ENCODE measurements at places on chromosomes 7 and 10.

- DNase-seq, result no peak
Measured at GRCh38 chr10:127148066-127148932, 48.1 kb downstream of the INSYN2A start.

DNA sequence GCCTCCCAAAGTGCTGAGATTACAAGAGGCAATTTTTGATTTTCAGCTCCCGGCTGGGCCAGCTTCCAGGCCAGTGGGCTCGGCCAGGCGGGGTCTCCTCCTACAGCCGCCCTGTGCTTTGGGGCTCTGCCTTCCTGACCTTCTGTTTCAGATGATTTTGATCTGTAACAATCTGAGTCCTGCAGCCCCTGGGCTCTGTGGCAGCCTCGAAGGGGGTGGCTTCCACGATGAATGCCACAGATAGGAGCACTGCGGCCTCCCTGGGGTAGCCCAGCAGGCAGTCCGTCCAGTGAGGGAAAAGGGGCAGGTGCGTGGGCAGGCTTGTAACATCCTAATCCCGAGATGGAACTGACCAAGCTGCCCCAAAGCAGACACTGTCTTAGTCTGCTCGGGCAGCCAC is 177.5 kb downstream of the DNAJB6 start:
- no peak for DNase-seq

DNA sequence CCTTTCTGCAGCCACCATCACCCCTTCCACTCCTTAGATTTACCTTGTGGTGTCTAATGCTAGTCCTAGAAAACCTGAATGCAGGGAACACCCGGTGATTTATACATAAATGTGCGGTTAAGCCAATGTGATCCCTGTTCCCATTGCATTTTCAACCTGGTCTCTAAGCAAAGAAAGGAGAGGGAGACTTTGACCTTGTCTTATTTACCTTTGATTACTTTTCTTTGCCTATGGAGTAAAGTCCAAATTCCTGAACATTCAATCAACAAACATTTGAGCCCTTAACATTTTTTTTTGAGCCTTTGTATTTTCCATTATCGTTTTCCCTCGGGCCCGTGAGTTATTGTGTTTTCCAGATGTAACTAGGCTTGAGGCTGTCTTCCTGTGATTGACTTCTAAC is 233.9 kb downstream of the ZNF248 start:
- no peak for DNase-seq

DNA sequence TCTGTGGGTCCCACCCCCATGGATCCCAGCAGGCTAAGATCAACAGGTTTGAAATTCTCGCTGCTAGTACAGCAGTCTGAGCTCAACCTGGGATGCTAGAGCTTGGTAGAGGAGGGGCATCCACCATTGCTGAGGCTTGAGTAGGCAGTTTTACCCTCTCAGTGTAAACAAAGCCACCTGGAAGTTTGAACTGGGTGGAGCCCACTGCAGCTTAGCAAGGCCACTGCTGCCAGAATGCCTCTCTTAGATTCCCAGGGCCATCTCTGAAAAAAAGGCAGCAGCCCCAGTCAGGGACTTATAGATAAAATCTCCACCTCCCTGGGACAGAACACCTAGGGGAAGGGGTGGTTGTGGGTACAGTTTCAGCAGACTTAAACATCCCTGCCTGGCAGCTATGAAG is 190.0 kb upstream of the CACNA2D1 start:
- no peak for DNase-seq

GRCh38 chr10:52768001-52768532 is 4.5 kb downstream of the MBL2 start:
- no peak for DNase-seq

- DNase-seq, result no peak
Measured at GRCh38 chr7:113410796-113411195, 292.4 kb upstream of the SMIM30 start.

GRCh38 chr7:131124867-131125266 is 202.8 kb upstream of the MKLN1 start:
- no peak for DNase-seq

DNA sequence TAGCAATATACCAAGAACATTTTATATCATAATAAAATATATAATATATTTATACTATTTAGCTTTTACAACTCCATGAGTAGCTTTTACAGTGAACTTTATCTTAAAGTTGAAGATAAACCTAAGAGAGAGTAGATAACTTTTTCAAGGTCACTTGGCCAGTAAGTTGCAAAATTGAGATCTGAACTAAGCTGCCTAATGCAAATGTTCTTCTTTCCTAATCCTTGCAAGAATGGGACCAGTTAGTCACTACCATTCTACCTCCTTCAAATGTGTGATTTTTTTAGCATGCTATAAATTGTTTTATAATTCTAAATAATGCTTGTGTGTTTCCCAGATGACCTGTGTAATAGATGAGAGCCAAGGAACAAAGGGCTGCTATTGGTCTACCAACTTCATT is 47.8 kb downstream of the CH25H start:
- DNase-seq, result no peak

DNA sequence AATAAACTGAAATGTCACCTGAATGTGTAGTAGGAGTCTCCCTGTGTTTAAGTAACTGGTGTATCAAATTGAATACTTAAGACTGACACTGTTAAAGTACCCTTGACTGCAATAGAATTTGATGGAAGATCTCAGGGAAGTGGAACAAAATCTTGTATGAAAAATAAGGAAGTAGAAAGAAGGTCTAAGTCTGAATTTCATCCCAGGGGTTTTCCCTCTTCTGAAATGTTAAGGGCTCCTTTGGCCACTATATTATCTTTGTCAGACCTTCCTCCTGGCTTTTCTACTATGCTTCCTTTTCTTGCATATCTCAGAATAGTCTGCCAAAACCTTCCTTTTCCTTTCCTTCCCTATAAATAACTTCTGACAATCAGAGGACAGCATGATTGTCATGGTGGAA is 59.6 kb downstream of the BLNK start:
- no peak for DNase-seq

GRCh38 chr10:86226781-86227201 is 139.8 kb downstream of the GRID1 start:
- no peak for DNase-seq

DNA sequence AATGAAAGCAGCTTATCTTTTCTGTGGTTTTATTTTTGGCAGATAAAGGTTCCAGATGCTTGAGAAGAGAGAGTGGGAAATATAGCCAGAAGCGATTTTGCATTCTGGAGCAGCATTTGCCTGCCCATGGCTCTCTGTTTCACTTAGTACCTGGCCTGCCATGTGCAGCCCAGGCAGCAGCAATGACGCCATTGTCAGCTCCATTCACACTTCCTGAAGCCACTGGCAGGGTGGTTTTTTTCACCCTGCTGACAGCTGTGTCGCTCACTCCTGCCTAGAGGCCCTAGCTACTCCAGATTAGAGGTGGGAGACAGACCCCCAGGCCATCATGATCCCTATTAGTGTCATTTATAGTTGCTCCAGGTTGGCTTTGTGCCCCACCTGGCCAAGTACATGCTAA is 30.1 kb upstream of the NEUROD6 start:
- DNase-seq, result no peak

DNA sequence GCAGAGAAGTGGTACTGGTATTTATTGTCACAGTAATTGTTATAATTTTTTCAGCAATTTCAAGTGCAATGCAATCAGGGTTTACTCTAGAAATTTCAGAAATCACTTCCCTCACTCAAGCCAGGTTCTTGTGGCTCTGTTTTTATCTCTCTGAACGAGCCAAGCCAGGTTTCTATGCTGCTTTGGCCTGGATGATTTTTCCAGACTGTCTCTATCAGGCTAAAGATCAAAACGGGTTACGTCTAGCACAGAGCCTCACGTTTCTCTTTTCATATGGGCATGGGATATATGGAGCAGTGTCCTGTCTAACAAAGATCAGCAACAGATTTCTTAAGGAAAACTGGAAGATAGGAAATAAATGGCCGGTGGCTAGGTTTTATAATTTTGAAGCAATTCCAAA is 1105.3 kb downstream of the NRG3 start:
- no peak for DNase-seq

DNA sequence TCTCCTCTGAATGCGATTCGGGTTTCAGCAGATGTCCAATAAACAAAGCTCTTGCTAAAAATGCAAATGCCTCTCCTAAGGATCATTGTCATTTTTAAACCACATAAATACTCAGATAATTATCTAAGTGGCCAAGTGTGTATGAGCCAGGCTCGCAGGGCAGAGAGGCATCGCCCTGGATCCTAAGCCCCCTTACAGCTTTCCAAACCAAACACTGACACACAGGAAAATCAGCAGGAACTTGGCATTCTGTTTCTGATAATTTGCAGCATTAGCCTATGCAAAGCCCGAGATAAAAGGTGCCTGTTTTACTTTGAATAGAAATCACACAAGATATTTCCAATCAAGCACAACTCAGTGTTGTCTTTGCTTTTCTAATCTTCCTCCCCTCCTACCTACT is 134.4 kb downstream of the ABCA13 start:
- DNase-seq, result no peak

- peak; percentile 91 for DNase-seq
Measured at GRCh38 chr7:149771720-149772240, 1.6 kb downstream of the ZNF467 start.

GRCh38 chr7:130065500-130066152 is 4.7 kb upstream of the KLHDC10 start:
- no peak for DNase-seq

DNA sequence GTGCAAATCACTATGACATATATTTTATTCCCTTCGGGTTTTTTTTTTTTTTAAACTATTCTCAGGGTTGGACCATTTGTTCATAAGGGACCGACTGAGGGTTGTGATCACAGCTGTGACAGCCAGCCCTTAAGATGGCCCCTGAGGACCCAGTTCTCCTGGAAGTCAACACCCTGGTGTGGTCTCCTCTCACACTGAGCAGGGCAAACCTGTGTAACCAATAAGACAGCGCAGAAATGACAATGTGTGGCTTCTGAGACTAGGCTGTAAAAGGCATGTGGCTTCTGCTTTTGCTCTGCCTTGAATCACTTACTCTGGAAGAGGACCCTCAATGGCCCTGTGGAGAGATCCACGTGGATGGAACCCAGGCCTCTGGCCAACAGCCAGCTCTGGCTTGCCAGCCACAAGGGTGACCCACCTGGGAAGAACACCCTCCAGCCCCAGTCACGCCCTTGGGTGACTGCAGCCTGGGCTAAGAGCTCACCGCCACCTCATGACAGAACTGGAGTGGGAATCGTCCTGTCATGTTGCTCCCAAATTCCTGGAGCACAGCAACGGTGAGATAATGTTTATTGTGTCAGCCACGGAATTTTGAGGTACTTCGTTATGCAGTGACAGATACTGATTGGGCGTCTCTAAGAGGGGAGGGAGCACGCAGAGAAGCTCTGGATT is 127.1 kb downstream of the CLEC2L start:
- DNase-seq, result no peak

- no peak for DNase-seq
Measured at GRCh38 chr7:73569042-73569608, 9.3 kb downstream of the TBL2 start.

GRCh38 chr7:149823191-149823630 is 15.0 kb upstream of the ZNF862 start:
- no peak for DNase-seq
